ENCODE measurements at places on chromosomes 13 and 19. TPM values are rescaled to one million over a fixed set of nuclear protein-coding genes. Genes with fewer than 3 reads are reported as not detected.

The ZNF709 gene
- total RNA-seq = 1.1 TPM

DNA sequence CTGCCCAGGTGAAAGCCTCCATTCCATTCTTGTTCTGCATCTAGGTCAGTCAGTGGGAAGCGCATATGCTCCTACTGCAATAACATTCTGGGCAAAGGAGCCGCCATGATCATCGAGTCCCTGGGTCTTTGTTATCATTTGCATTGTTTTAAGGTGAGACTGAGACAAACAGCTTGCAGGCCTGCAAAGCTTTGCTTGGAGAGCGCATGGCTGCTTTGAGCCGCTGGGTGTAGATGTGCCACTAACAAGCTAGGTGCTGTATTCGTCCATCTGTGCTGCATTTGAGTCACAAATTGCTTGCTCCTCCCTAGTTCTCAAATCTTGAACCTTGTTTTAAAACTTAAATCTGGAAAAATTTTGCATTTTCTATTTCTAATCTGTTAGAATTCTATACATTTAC, 219.1 kb downstream of the LMO7 start:
- no peaks in the 10 kb centered on the region for H3K27me3 ChIP-seq
- H3K27ac ChIP-seq = no peak overlapping the region
- no peak overlapping the region for H3K4me3 ChIP-seq
- no peak for DNase-seq

GRCh38 chr13:21011378-21011777, 50.0 kb downstream of the LATS2 start:
- H3K36me3 ChIP-seq = no peaks in the 10 kb centered on the region
- H3K27me3 ChIP-seq = no peaks in the 10 kb centered on the region
- peak overlapping the region; percentile 31 for H3K27ac ChIP-seq
- H3K4me1 ChIP-seq = peaks cover 93% of the 10 kb centered on the region

The FGF22 gene
- not detected for total RNA-seq

The CDC34 gene
- total RNA-seq = 96.5 TPM

GRCh38 chr19:13861714-13862531, 15.0 kb upstream of the NANOS3 start:
- DNase-seq = peak; percentile 94
- H3K27me3 ChIP-seq = no peaks in the 10 kb centered on the region
- peak overlapping the region; percentile 63 for H3K4me3 ChIP-seq
- peak overlapping the region; percentile 97 for H3K27ac ChIP-seq
- H3K36me3 ChIP-seq = no peaks in the 10 kb centered on the region
- peaks cover 43% of the 10 kb centered on the region for H3K4me1 ChIP-seq

- no peak overlapping the region for H3K4me3 ChIP-seq
- no peak for DNase-seq
- H3K4me1 ChIP-seq = no peaks in the 10 kb centered on the region
- H3K27me3 ChIP-seq = no peaks in the 10 kb centered on the region
Measured at GRCh38 chr13:65287405-65287804, 1942.7 kb downstream of the PCDH9 start.

The XPO4 gene
- 32.0 TPM for total RNA-seq

DNA sequence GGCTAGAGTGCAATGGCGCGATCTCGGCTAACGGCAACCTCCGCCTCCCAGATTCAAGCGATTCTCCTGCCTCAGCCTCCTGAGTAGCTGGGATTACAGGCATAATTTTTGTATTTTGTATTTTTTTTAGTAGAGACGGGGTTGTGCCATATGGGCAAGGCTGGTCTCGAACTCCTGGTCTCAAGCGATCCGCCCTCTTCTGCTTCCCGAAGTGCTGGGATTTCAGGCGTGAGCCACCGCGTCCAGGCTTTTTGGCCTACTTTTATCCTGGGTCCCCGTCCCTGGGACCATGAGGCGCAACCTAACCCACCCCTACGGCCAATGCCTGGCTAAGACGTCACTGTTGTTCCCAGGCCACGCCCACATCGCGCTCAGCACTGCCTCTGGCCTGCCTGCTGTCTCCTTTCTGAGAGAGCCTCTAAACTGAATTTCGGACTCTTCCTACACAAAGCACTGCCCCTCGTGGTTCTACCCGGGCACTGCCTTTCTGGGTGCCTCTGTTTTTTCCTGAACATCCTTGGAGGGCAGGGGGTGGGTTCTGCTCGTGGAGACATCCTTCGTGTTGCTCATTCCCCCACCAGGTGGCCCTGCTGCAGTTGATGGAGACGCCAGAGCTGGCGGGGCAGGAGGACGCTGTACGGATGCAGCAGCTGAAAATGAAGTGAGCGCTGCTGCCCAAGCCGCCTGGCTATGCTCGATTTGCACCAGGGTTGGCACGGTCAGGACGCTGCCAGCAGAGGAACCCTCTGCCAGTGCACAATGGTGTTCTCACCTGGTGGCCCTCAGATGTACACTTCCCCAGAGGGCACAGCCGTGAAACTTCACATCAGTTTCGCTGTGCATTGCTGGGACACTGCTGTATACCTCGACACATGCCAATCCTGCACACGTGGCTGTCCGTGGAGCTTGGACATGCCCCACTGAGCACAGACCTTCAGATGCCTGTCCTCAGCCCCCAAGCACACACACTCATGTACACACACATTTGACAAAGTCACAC, 2.0 kb downstream of the REX1BD start:
- peaks cover 12% of the 10 kb centered on the region for H3K36me3 ChIP-seq
- peak overlapping the region; percentile 97 for H3K27ac ChIP-seq
- peak overlapping the region; percentile 96 for H3K4me3 ChIP-seq

DNA sequence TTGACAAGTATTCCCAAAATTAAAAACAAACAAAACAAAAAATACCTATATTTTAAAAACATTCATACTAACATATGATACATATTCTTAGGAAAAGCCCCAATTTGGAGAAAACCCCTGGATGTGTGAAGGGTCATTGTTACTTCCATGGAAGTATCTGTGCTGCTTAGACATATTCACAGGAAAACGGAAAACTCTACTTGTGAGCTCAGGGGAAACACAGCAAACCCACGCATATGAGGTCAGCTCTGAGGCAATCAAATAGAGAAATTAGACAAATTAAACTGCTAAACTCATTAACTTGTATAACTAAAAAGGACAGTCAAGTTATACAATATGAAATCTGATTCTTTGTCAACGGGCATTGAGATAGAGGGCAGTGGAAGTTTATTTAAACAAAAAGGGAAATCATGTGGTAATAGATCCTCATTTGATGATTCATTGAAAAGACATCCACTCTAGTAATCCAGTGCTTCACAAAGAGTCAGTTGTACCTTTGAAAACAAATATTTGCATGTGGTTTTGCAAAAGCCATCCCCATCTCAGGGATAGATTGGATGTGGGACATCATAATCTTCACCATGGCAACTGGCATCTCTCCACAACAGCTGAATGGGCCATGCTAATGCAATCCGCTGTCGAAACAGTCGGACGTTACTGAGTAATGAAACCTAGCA, 423.4 kb downstream of the ITGBL1 start:
- no peaks in the 10 kb centered on the region for H3K27me3 ChIP-seq
- H3K36me3 ChIP-seq = no peaks in the 10 kb centered on the region
- H3K27ac ChIP-seq = no peak overlapping the region
- no peak for DNase-seq
- H3K4me3 ChIP-seq = no peak overlapping the region
- no peaks in the 10 kb centered on the region for H3K4me1 ChIP-seq

DNA sequence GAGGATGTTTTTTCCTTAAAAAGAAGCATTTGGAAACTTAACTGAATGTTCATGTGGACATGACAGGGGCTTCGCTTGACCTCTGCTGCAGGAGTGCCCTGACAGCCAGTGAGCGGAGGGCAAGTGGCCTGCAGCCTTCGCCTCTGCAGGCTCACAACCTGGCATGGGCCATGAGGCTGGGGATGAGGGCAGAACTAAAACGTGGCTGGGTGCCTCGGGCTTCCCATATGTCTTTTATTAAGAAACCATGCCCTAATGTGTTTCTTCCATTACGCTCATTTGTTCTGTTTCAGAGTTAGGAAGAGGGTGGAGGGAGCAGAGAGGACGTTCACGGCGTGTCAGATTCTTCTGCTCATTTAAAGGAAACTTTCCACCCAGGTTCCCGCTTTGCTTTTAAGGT, 2.9 kb downstream of the ARHGEF7 start:
- peaks cover 45% of the 10 kb centered on the region for H3K4me1 ChIP-seq
- peaks cover 16% of the 10 kb centered on the region for H3K27me3 ChIP-seq

GRCh38 chr19:8513036-8513686, 806 bp downstream of the ZNF414 start:
- peaks cover 9% of the 10 kb centered on the region for H3K36me3 ChIP-seq
- H3K4me3 ChIP-seq = peak overlapping the region; percentile 82
- H3K27ac ChIP-seq = peak overlapping the region; percentile 100
- no peak for DNase-seq
- peaks cover 39% of the 10 kb centered on the region for H3K4me1 ChIP-seq

The KANK3 gene
- 19.9 TPM for total RNA-seq

GRCh38 chr13:74485757-74486156, 351.6 kb upstream of the KLF12 start:
- no peaks in the 10 kb centered on the region for H3K36me3 ChIP-seq
- H3K4me3 ChIP-seq = no peak overlapping the region
- H3K4me1 ChIP-seq = no peaks in the 10 kb centered on the region
- H3K27me3 ChIP-seq = no peaks in the 10 kb centered on the region
- no peak overlapping the region for H3K27ac ChIP-seq

- H3K4me3 ChIP-seq = no peak overlapping the region
- DNase-seq = no peak
- no peaks in the 10 kb centered on the region for H3K27me3 ChIP-seq
- peaks cover 45% of the 10 kb centered on the region for H3K36me3 ChIP-seq
- H3K4me1 ChIP-seq = peaks cover 54% of the 10 kb centered on the region
Measured at GRCh38 chr19:40754611-40755247, 3.7 kb downstream of the SNRPA start.

The PSG1 gene
- total RNA-seq = not detected

The NDUFA13 gene
- total RNA-seq = 1,029 TPM

DNA sequence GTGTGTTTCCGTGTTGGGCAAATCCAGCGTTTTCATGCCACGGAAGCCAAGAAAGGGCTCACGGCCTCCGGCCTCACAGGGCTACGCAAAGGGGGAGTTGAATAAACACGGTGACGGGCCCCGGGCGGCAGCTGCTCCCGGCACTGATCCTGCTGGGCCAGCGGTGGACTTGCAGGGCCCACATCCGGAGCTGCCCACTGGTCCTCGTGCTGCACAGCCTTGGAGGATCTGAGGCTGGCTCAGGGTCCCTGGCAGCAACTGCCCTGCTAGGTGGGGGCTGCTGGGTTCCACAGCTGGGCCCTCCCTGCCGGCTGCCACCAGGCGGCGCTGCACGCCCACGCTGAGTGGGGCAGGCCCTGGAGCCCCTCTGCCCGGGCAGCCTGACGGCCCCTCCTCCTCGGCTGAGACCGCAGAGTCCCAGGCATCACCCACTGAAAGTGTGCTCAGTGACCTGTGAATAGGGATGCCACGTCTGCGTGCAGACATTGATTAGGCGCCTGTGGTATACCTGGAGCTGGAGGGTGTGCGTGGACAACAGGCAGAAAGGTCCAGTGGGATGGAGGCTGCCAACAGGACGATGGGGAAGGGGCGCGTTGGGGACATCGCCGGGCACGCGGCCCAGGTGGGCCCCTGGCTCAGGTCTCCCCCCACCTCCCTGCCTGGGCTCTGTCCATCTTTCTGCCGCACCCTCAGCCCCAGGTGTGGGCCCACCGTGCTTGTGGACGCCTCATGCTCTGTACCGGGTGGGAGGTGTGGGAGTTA, 5.3 kb upstream of the HCN2 start:
- DNase-seq = peak; percentile 56
- no peak overlapping the region for H3K4me3 ChIP-seq
- peaks cover 70% of the 10 kb centered on the region for H3K4me1 ChIP-seq
- H3K27me3 ChIP-seq = peaks cover 39% of the 10 kb centered on the region

DNA sequence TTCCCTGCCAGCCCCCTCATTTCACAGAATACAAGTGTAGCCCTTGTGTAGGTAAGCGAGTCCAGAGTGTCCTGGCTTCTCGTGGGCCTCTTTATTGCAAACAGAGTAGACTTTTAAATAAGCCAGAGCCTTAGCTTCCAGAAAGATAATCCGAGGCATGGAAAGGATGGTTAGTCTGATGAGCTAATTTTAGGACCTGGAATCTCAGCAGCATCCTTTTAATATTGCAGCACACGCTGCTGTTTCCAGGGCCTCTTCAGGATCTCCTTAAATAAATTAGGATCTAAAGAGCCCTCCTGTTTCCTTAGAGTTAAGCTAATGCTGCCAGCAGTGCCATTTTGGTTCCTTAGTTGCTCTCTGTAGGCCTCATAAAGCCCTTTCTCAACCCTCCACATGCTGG, 99.2 kb downstream of the RFC3 start:
- no peaks in the 10 kb centered on the region for H3K36me3 ChIP-seq
- H3K27me3 ChIP-seq = no peaks in the 10 kb centered on the region
- H3K4me1 ChIP-seq = peaks cover 14% of the 10 kb centered on the region

The DAND5 gene
- total RNA-seq = 12.7 TPM

The TEX26 gene
- not detected for total RNA-seq

The IGFLR1 gene
- total RNA-seq = 4.9 TPM

The ABCC4 gene
- 4.9 TPM for total RNA-seq

GRCh38 chr13:45362939-45363338, 22.0 kb upstream of the TPT1 start:
- no peak for DNase-seq
- H3K4me3 ChIP-seq = no peak overlapping the region
- no peaks in the 10 kb centered on the region for H3K27me3 ChIP-seq
- peaks cover 6% of the 10 kb centered on the region for H3K4me1 ChIP-seq
- peaks cover 25% of the 10 kb centered on the region for H3K36me3 ChIP-seq
- H3K27ac ChIP-seq = no peak overlapping the region

The PLIN5 gene
- total RNA-seq = 73.5 TPM

DNA sequence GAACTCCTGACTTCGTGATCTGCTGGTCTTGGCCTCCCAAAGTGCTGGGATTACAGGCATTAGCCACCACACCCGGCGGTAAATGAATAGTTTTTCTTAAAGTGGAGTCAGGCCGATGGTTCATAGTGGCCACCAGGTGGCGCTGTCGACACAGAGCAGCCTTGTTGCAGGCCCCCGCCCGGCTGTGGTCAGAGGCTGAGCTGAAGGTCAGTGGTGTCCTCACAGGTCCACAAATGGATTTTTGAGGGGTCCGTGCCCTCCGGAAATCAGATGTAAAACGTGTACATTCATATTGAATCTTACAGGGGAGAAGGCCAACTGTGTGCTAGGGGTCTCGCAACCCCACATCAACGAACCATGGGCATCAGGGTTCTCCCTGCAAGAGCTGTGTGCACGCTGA, 13.4 kb upstream of the WDR18 start:
- H3K36me3 ChIP-seq = peaks cover 59% of the 10 kb centered on the region
- H3K27me3 ChIP-seq = no peaks in the 10 kb centered on the region
- H3K4me3 ChIP-seq = no peak overlapping the region
- H3K27ac ChIP-seq = no peak overlapping the region
- DNase-seq = no peak

The ZNF836 gene
- 8.1 TPM for total RNA-seq

DNA sequence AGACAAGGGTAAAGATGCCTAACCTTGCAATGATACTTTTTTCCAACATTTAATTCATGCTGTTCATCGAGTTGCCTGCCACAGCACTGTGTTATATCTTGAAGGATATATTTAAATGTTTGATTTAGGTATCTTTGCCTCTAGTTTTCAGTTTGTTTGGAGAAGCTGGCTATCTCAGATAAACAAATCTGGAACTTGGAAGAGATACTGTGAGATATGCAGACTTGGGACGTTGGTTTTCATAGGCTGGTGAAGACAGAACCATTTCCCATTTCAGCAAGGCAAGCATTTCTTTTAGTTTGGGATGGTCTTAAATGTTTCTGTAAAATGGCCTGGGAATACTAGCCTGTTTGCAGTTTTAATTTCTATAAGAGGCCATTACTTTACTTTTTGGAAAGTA, 3.3 kb downstream of the RNASEH2B start:
- DNase-seq = no peak
- peaks cover 95% of the 10 kb centered on the region for H3K4me1 ChIP-seq
- H3K27me3 ChIP-seq = no peaks in the 10 kb centered on the region
- no peak overlapping the region for H3K4me3 ChIP-seq
- no peaks in the 10 kb centered on the region for H3K36me3 ChIP-seq
- H3K27ac ChIP-seq = peak overlapping the region; percentile 75

All from left ventricle myocardium inferior (tissue), 1 donor.